ENCODE measurements at places on chromosomes 5 and 9.
A peak's percentile ranks its signal among the peaks of the same experiment; 100 is the strongest.

DNA sequence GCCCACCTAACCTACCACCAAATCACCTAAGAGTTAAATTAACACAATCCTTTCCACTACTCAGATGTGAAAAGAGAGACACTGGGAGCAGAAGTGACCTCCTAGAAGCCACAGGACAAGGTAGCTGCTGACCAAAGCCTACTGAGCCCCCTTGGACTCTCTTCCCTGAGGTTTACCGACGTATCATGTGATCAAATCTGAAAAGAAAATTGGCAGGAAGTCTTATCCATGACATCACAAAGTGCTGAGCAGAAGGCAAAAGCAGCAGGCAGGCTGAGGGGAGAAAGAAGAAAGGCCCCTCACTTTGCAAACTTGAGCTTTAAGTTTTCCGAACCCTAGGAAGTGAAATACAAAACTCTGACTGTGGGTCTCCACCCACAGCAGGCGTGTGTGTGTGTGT, 11.1 kb downstream of the PRELID2 start:
- DNase-seq: no peak

- DNase-seq: peak; percentile 6
These were observed 3.3 kb downstream of the ASTN2 start for GRCh38 chr9:117411547-117411946.

DNA sequence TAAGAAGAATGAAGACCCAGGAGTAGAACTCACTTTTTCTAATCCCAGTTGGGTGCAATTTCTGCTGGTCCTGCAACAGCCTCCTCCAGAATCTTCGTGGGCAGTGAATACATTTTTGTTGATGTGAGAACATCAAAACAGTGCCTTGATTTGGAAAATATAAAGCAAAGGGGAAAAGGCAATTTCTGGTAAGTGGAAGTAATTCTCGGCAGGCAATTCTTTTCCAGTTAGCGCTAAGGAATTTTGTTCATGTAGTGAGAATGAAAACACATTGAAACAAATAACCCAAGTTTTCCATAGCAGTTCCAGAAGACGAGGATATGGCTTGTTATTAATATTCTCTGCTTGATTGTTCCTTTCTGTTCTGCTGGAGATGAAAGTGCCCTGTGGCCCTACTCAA, 178.7 kb downstream of the SPATA31D1 start:
- no peak for DNase-seq

DNA sequence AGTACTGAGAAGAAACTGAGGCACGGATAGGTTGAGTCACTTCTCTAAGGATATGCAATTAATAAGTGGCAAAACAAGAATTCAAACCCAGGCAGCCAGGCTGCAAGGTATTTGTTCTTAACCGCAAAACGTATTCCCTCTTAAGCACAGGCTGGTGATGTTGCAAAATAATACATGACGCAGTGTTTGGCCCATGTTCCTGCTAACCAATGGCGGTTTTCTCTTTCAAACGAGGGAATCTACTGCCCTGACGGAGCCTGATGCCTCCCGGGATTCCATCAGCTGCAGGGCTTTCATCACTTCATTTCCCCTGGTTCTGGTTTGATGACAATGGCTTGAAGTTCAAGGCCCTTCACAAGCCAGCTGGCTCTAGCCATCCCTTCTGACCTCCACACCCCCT, 154.8 kb downstream of the SLIT3 start:
- DNase-seq: no peak

GRCh38 chr5:6525910-6526309, 77.3 kb downstream of the UBE2QL1 start:
- peak; percentile 8 for DNase-seq

DNA sequence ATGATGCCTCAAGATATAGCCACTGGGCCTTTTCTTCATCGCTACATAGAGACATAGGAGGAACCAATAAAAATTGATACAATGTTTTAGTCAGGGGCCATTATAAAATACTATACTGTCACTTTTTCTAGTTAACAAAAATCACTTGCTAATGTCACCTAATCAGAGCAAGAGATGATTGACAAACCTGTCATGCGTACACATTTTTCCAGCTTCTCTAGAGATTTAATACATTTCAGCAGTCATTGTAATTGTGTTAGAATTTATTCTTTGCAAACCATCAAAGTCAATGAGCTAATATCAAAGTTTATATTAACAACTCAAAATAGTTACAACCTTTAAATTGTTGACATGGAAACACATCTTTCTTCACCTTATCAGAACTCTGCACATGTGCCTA, 513.6 kb upstream of the SEMA6A start:
- DNase-seq: no peak

GRCh38 chr5:171840711-171841522, 55.3 kb downstream of the SMIM23 start:
- DNase-seq: no peak

GRCh38 chr9:33265211-33265865, 489 bp downstream of the CHMP5 start:
- no peak for DNase-seq

Data from activated CD4-positive, alpha-beta T cell treated with anti-CD3 and anti-CD28 coated beads, Interleukin-2, amount 50 U/mL, for 16 hours (primary cell).